ENCODE measurements at places on chromosomes 1 and 21.
A peak's percentile ranks its signal among the peaks of the same experiment; 100 is the strongest.

- no peak for DNase-seq
Observed at GRCh38 chr1:56686169-56686568, 41.1 kb downstream of the PRKAA2 start.

DNA sequence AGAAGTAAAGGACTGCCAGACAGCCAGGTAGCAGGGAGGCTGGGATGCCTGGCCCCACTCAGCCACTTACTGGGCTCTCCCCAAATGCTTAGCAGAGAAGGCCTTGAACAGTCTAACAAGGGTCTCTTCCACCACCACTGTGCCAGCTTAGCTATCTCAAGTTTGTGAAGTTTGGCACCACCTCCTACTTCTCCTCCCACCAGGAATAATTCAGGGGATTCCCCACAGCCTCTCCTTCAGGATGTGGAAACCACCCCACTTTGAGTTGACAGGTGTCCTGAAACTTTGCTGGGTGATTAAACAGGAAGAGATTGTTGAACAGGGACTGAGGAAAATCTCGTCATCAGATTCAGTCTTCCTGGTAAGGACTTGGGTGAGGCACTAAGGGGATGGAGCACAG is 59.4 kb upstream of the ATP1B1 start:
- DNase-seq: no peak

DNA sequence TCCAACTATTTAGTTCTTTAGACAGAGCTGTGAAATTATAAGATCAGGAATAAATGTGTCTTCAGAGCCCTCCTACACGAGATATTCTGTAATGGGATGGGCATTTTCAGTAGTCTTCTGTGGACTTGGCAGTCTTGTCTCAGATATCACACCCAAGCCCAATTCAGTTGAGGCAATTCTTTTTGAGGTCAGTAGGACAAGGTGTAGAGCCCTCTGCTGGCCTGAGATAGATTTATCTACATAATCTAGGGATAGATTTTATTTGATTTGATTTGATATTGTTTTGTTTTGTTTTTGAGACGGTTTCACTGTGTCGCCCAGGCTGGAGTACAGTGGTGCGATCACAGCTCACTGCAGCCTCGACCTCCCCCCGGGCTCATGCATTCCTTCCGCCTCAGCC is 77.5 kb downstream of the FMN2 start:
- peak; percentile 13 for DNase-seq

- no peak for DNase-seq
Observed at GRCh38 chr1:178908358-178908757, 37.5 kb upstream of the ANGPTL1 start.

GRCh38 chr1:68103884-68104554 is 53.6 kb upstream of the DIRAS3 start:
- no peak for DNase-seq

DNA sequence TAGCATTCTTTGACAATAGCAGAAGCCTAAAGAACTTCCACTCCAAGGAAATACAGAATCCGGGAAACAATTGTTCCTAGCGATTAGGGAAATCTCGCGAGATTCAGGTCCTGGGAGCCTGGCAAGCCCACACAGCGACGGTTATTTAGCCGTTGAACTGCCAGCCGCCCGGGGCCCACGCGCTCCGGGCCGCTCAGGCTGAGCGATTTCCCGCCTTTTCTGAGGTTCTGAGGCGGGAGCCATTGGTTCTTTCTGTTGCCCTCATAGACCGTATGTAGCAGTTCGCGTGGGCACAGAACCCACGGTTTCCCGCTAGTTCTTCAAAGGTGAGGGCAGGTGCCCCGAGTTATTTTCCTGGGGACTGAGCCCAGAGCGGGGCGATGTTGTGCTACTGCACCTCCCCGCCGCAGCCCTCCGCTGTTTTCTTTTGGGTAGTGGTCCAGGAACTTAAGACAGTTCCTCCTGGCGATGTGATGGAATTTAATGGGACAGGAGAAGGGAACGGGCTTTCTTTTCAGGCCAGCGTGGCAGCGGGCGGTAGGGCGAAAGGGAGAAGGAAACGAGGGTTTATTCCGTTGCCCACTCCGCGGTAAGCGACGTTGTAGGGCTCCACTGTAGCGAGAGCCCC is at the start of gene SYCP1:
TSS of gene SYCP1 (plus strand) at position 171 of the 628 bp plus-strand sequence. CDS start 602 bp downstream, outside the sequence.
- no peak for DNase-seq

DNA sequence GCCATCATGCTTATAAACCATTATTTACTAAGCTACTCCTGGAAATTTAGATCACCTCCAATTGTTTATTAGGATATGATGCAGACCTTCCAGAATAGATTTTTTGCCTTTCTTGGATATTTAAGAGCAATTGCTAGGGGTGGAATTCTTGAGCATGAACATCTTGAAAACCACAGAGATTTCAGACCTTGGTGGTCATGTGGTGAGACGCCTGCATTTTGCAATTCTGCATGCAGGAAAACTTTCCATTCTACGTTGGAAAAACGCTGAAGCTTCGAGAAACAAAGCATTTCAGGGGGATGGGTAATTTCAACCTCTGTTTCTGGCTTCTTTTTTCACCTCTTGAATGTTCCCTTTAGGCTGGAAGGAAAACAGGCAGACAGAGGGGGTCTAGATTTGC is 596.3 kb downstream of the KIF26B start:
- no peak for DNase-seq

DNA sequence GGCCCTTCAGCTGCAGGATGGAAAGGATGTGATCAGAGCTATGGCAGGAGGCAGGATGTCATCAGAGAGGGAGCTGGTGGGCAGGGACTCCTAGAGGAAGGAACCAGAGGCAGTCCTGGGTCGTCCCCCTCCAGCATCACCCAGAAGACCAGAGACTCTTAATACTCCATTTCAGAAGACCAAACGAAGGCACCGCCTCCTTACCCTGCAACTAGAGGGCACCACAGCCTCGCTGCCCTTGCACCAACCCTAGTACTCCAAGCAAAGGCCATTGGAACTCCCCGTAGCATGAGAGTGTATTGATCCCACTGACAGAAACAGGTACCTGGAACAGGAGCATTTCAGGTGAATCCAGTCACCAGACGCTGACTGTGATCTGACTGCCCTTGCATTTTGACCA is 598.1 kb downstream of the NPHP4 start:
- no peak for DNase-seq

- no peak for DNase-seq
Observed at GRCh38 chr1:208157769-208158168, 86.4 kb downstream of the PLXNA2 start.

GRCh38 chr1:160618763-160619274 is 28.0 kb downstream of the SLAMF1 start:
- no peak for DNase-seq
